LoVo (cell line): ENCODE measurements at places on chromosomes 1 and 21.

DNA sequence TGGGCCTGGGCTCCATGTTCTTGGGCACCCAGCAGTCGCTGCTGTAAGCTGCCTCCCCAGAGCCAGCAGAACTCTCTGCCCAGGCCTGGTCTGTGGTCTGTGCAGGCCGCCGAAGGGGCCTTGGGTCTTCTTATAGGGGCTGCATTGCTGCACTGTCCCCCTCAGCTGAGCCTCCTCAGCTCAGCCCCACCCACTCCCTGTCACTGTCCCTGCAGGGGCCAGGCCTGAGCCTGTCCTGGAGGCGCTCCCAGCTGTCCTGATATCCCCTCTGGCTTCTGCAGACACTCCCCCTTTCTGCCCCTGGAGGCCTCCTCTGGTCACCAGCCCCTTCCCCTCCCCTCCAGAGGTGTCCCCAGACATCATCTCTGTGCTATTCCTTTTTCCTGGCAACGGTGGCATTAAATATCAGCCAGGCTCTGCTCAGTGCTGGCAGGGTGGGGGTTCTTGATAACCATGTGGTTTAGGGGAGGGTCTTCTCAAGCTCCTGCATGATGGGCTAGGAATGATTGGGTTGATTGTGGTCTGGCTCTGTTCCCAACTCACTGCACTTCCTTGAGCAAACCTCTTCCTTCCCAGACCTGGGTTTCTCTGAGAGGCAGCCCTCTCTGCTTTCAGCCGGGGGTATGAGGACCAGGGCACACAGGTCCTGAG is 3.7 kb upstream of the FOXO6 start:
- DNase-seq = no peak

DNA sequence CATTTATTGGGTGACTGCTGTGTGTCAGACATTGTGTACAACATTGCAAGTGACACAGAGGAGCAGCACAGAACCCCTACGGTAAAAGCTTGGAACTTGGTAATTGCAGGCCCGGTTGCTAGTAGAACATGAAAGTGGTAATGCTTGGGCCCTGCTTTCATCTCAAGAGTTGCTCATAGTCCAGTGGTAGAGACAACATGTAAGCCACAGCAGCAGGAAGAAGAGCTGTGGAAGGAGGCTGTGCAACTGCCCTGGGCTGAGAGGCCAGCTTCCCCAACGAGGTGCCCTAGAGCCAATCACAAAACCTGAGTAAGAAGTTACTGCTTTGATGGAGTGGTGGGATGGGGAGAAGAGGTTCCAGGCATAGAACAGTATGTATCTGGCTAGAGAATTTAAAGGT is 18.4 kb downstream of the CNIH4 start:
- DNase-seq = no peak

DNA sequence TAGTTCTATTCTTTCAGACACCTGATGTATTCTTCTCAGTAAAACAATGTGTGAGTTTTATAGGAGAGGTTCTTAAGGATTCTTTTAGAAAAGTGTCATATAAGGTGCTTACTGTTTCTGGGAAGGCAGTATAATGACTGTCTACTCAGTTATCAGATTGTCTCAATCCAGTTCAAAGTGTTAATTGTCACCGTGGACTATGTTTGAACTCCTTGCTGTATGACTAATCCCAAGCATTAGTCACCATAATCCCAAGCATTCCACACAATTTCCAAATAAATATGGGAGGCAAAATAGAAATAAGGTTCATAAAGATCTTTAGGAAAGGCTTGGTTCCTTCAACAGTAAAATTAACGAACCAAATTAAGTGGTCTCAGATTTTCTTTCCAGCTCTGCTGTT is 342.1 kb upstream of the NR5A2 start:
- DNase-seq = peak; percentile 59

- no peak for DNase-seq
Observed at GRCh38 chr1:42017259-42017658, 98.5 kb upstream of the HIVEP3 start.

DNA sequence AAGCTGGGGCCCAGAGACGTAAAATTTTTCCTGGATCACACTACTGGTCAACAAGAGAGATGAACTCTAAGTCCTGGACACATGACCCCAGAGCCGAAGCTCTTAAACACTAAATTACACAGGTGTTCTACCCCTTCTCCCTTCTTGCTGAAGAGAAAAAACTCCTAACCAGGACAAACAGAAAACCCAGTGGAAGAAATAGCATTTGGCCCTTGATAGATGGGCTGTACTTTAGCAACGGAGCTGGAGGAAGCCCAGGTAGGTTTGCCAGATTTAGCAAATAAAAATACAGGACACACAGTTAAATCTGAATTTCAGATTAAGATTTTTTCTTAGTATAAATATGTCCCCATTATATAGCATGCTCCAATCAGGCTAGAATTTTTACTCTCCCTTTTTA is 72.7 kb downstream of the DIRAS3 start:
- peak; percentile 32 for DNase-seq

- no peak for DNase-seq
Observed at GRCh38 chr1:230544758-230545157, 97.5 kb upstream of the COG2 start.

DNA sequence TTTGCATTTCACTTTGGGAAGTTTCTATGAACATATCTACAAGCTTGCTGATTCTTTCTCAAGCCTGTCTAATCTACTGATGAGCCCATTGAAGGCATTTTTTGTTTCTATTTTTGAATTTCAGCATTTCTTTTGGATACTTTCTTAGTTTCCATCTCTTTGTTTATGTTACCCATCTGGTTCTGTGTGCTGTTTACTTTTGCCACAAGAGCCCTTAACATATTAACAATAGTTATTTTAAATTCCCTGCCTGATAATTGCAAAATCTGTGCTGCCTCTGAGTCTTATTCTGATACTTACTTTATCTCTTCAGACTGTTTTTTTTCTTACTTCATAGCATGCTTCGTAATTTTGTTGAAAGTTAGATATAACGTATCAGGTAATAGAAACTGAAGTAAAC is 75.8 kb upstream of the ZRANB2 start:
- DNase-seq = no peak

DNA sequence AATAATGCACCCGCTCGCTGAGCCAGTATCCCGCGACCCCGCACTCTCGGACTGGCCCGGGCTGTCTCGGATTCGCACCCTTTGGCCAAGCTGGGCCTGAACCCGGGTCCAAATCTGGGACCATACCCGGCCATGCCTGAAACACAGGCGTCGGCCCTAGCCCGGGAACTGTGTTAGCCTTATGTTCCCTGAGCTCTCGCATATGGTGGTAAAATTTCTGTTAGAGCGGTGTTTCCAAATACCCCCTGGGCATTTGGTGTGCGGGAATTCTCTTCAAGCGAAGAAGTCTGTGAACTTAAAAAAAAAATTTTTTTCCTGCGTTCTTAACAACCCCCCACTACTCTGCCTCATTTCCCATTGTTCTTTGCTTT is 3.1 kb downstream of the RNF220 start:
- no peak for DNase-seq

DNA sequence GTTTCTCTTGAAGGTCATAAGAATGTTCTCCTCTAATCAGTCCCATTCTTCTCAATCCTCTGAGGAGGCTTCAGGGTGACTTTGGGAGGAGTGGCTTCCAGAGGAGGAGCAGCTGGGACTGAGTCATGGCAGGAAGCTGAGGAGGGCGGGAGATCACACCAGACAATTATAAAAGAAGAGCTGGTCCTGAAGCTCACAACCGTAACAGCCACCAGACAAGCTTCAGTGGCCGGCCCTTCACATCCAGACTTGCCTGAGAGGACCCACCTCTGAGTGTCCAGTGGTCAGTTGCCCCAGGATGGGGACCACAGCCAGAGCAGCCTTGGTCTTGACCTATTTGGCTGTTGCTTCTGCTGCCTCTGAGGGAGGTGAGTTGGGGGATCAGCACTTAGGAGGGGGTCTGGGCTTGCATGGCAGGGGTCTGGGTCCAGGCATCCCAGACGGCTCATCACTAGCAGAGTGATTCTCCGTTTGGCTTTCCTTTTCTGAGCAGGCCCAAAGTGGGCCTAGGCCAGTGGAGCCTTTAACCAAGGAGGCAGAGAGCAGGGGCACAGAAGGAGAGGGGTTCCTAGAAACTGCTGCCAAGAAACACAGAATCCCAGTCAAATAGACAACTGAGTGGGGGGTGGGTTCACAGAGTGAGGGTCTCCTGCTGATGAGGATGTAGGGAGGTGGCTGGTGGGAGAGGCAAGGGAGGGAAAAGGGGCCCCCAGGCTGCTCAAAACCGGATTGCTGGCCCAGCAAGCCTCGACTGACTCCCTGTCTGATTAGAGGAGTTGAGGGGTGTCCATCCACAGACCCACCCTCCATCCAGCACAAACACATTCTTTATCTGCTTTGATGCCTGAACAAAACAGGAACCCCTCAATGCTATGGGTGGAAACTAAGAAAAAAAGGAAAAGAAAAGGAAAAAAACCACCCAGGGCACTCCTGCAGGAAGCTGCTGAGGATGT is at the start of gene ECM1:
Gene ECM1 (plus strand): TSS at position 198 of the 953 bp plus-strand sequence. CDS start 101 bp downstream, at position 299.
- peak; percentile 65 for DNase-seq

DNA sequence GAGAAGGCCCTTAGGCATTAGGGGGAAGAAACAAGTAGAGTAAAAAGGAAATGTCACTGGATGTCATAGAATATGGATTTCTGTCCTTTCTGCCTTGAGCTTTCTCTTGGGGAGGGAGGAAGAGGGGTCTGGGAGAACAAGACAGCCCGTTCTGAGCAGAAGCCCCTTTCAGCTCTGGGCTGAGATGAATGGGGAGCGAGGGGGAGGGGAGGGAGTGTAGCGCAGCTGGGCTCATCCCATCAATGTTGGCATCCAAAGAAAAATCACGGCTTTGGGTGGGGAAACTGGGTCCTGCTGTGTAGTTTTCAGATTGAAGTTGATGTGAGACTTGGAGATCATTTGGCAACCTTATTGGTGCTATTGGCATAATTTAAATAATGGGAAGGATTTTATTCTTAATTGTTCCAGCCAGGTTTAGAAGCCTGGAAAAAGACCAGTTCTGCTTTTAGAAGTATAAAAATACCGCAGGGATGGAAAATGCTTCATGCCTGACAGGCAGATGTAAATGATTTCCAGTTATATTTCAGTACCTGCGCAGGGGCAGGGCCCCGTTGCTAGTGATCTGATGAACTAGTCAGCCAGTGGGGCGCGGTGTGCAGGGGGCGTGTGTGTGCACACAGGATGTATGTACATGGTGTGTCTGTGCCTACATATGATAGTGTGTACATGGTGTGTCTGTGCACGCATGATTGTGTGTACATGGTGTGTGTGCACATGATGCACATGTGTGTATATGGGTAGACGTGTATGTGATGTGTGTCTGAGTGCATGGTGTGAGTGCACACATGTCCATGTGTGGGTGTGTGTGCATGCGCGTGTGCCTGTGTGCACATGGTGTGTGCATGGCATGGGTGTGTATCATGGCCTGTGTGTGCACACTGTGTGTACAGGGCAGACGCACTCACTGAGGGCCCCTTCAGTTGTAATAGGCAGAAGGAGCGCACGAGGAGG is 36.0 kb downstream of the ABCG1 start:
- no peak for DNase-seq

- DNase-seq = peak; percentile 57
Observed at GRCh38 chr1:209168204-209168603, 415.3 kb upstream of the CAMK1G start.

- DNase-seq = no peak
Observed at GRCh38 chr1:205782627-205783432, 7.5 kb upstream of the RAB29 start.

DNA sequence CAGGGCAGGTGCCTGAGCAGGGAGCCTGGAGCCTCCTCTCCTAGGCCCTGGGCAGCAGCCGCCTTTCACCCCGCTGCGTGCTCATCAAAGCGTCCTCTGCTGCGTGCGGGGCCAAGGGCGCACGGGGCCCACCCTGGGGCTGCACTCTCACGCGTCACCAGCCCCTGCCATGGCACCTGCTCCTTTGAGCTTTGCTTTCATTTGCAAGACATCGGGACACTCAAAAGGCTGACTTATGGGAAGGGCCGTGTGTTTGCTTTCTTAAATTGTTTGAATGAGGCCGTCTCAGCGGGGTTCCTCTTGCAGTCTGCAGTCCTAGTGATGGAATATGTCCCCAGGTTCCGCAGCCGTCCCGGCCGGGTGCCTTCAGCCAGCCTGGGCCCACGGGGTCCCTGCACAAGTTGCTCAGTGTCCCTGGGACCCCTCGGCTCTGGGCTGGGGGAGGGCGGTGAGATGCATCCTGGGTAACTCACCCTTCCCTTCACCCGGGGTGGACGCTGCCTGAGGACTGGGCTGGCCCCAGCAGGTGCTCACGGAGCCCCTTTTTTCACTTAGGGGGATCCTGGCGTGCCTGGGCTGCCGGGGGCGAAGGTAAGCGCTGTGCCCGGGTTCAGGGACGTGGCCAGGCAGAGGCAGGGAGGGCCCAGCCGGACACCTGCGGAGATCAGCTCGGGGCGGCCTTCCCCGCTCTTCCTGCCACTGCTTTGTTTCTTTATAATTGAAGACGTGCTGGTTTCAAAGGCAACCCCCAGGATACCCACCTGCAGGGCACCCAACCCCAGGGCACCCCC is 53.1 kb downstream of the SLC19A1 start:
- no peak for DNase-seq

DNA sequence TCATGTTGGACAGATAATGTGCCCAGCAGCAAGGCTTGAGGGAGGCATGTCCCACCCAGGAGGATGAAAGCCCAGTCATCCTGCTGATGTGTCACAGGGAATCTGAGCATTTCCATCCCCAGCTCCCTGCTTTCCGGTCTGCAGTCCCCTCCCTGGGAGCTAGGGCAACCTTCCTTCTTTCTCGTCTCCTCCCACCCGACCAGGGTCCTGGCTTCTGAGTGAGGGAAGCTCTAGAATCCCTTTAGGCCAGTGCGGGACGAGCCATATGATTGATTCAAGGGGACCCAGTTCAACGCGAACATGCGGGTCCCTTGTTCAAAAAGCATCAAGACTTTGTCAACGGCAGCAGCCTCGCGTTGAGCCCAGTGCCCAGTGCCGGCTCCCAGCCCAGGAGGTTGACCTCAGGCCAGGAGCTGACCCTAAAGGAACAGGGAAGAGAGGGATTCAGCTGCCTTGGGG is 96.7 kb upstream of the TMPRSS2 start:
- DNase-seq = no peak
